ENCODE measurements at places on chromosomes 16 and 17. TPM values are rescaled to one million over a fixed set of nuclear protein-coding genes. Genes with fewer than 3 reads are reported as not detected.

KRT31 gene
- not detected for total RNA-seq

PRDM7 gene
- total RNA-seq, result not detected

GRCh38 chr16:59514651-59515050 lies 780.5 kb upstream of the GOT2 start:
- no peak for DNase-seq

GRCh38 chr16:67544329-67544841 lies 15.8 kb downstream of the RIPOR1 start:
- no peak for DNase-seq

DNA sequence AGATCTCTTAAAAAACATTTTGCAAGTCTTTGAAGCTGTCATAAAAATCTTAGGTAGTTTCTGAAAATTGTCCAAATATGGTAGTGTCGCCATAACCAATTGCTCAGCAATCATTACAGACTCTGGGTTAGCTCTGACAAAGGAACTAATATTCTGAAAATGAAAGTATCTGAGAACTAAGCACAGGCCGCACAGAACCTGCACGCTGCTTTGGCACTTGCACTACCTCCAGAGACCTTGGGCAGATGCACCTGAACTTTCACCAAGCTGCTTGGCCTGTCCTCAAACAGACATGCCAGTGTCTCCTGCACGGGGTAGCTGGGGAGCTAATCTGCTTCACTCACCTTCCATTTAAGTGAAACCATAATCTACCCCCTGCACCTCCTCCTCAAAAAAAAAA lies 317.0 kb downstream of the MAF start:
- no peak for DNase-seq

DNA sequence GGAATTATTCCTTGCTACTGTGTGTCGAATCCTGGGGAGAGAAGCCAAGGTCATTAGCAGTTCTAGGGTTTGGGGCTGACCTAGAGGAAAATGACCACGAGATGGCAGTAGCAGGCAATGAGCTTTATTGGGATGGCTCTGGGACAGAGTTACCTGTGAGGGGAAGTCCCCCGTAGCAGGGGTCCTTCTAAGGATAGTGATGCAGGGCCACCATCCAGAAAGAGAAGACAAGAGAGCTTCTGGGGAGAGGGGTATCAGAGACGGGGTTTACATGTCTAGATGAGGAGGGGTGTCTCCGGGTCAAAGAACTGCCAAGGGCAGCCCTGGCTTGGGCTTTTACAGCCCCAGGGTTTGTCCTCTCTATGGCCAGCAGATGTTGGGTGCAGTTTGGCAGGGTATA lies 6.4 kb upstream of the GGT6 start:
- DNase-seq, result no peak

GRCh38 chr17:16459855-16460550 lies 32.0 kb downstream of the LRRC75A start:
- DNase-seq, result no peak

- no peak for DNase-seq
Measured at GRCh38 chr17:46800573-46800972, 17.9 kb downstream of the WNT3 start.

GRCh38 chr16:1280783-1281182 lies 24.9 kb downstream of the TPSD1 start:
- DNase-seq, result no peak

DNA sequence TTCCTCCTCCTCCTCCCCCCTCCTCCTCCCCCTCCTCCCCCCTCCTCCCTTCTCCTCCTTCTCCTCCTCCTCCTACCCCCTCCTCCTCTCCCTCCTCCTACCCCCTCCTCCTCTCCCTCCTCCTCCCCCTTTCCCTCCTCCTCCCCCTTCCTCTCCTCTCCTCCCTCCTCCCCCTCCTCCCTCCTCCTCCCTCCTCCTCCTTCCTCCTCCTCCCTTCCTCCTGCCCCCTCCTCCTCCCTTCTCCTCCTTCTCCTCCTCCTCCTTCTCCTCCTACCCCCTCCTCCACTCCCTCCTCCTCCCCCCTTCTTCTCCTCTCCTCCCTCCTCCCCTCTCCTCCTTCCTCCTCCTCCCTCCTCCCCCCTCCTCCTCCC lies 6.6 kb upstream of the PDP2 start:
- DNase-seq, result no peak

GNPTG gene
- total RNA-seq, result 25.4 TPM

DNA sequence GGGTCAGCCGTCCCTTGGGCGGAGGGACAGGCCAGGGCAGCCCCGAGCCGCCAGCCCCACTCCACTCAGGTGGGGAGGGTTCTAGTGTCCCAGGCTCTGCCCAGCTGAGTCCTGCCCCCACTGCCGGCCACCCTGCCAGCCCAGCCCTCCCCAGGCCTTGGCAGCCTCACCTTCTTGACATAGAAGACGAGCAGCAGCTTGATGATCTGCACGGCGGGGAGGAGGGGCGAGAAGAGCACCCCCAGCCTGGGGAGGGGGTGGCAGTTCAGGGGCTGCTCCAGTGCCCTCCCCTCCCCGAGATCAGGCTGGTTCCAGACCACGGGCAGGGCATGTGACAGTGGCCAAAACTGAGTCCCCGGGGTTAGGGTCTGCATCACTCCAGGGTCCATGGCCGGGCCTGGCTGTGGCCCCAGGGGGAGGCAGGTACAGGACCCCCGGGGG lies 9.7 kb downstream of the TMC6 start:
- no peak for DNase-seq

DNA sequence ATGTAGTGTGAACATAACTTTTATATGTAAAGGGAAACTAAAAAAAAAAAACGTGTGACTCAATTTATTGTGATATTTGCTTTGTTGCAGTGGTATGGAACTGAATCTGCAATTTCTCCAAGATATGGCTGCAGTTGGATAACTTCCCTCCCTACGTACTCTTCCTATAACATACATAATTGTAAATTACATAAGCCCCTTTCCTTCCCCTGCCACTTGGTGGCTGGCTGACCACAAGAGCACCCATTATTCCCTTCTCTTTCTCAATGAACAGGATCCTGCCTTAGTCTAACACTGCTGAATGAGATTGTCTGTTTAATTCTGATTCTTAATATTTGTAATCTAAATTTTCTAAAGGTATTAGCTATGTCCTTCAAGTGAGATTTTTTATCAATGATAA lies 27.8 kb downstream of the CCL4 start:
- DNase-seq, result no peak

DNA sequence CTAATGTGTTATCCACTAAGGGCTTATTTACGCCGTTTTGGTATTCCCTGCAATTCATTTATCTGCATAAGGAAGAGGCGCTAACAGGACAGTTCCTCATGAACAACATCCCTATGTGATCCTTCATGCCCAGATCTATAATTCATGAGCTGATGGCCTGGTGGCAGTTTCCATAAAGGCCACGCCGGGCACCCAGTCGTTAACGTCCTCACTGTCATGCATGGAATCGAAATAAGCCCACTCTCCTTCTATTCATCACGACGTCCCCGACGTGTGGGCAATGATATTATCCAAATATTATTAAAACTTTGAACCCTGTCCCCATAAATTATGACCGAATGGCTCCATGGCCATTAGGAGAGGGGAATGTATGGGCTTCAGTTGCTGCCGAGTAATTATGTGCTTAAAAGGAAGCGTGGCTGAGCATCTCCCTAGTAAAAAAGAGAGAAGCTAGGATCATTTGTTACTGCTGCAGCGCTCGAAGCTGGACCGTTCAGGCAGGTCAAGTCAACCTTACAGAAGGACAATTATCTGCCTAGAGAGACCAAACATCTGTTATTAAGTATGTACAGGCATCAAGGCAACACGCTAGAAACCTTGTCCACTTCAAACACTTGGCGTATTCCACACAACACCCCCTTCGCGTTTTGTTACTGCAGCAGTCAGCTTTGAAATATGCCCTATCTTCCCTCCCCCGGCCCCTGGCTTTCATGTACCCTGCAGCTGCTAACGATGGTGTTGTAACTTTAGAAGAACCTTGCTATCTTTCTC lies 94.0 kb upstream of the SALL1 start:
- no peak for DNase-seq

ABCA8 gene
- not detected for total RNA-seq

DHRS7C gene
- total RNA-seq, result not detected

NPIPB13 gene
- total RNA-seq, result 23.5 TPM

DNA sequence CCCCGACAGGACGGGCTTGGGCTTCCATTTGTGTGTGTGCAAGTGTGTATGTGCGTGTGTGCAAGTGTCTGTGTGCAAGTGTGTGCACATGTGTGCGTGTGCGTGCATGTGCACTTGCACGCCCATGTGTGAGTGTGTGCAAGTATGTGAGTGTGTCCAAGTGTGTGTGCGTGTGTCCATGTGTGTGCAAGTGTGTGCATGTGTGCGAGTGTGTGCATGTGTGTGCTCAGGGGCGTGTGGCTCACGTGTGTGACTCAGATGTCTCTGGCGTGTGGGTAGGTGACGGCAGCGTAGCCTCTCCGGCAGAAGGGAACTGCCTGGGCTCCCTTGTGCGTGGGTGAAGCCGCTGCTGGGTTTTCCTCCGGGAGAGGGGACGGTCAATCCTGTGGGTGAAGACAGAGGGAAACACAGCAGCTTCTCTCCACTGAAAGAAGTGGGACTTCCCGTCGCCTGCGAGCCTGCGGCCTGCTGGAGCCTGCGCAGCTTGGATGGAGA lies 23.1 kb upstream of the ITGAX start:
- DNase-seq, result no peak

KCNJ12 gene
- total RNA-seq, result not detected

GRCh38 chr16:28297784-28298510 lies 5.6 kb downstream of the SBK1 start:
- no peak for DNase-seq

DNA sequence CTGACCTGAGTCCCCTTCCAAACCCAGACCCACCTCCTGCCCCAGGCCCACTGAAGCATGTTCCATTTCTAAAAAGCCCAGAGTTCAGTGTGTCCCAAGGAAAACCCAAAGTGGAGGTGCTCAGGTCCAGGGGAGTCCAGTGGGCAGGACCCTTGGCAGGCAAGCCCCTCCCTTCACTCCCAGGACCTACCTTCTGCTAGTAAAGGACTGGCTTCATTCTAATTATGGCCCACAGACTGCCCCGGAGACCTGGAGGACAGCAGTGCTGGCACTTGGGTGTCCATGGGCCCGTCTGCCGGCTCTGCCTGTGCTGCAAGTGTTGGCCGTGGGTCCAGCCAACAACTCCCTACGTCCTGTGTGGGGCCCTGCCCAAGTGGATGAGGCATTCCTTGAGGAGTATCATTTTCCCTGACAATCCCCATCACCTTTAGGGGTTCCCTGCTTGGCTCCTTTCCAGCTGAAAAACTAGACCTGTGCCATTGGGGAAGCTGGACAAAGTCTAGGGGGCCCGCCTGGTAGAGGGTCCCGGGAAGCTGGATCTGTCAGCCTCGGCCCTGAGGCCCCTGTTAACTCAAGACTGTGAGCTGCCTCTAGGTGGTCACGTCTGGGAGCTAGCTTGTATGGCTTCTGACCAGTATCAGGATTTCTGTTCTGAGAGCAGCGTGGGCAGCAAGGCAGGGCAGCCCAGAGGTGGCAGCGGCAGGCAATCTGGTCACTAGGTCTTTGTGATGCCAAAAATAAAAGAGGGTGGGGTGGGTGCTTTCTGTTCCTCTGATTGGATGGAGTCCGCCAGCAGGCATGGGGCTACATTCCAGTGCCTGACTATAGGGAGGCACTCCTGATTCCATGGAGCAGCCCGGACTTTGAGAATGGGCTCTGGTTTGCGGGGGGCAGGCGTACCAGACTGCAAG lies 8.2 kb downstream of the CBX2 start:
- DNase-seq, result no peak

DNA sequence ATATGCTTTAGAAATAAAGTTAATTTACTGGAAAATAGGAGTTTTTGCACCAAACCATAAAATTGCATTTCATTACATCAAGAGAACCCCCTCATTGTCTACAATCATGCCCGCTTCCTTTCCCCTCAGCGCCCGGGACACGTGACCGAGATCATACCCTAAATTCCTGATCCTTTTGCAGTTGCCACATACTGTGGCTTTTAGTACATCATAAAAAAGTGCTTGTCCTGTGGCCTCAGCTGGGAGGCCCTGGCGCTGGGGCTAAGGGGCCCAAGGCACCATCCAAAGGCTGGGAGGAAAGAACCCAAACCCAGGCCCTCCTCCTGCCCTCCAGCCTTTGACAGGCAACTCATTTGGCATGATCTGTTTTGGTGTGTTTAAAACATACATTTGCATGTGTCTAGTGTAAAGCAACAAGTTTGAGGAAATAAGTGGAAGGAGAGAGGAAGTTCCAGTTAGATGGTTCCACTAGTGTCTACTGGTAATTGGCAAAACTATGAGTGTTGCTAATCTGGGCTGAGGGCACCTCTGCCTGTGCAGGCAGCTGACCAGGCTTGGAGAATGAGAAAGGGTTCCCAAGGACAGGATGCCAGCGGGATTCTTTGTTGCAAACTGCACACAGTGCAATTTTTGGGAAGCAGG lies 6.0 kb downstream of the CDK5R1 start:
- DNase-seq, result no peak

DNA sequence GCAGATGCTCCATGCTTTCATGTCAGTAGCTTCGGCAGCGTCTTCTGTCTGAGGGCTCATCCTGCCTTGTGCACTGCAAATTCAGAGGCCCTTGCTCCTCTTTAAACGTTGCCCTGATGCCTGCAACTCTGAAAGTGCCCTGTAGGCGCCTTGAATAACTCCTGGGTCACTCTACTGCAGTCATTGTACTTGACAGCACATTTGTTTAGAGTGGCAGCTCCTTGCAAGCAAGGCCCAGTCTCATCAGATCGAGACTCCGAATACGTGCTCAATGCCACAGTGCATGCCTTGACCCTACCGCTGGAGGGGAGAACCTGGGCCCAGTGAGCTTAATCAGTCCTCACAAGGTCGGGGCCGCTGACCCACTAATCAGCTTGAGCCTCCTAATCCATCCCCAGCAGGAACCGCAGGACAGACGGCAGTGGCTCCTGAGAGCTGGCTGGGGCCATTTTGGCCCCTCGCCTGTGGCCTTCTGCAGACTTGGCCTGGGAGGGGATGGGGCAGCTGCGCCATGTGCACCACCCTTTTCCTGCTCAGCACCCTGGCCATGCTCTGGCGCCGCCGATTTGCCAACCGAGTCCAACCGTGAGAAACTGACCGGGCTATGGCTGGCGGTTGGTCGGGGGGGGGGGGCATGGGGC lies at the start of gene PRCD:
Gene PRCD, plus strand, starts transcription at position 414 of the 641 bp plus-strand sequence. Its CDS starts 98 bp downstream, at position 512.
- no peak for DNase-seq

- DNase-seq, result no peak
Measured at GRCh38 chr16:19499006-19499405, 22.9 kb downstream of the GDE1 start.

DNA sequence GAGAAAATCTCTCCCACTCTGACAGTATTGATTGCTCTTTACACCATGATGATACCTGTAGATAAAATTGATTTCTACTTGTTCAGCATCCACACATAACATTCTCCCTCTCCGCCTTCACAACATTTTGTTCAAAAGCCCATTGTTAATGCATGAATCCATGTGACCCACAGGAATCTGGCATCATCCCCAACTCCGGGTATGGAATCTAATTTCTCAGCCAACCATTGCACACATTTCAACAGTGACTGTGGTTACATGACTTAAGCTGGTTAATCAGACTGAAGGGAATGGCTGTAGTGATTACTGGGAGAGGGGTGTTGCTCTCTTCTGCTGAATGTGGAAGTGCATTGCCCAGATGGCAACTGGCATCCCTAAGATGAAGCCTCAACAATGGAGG lies 161.4 kb upstream of the C16orf82 start:
- no peak for DNase-seq

Measured in activated naive CD4-positive, alpha-beta T cell treated with anti-CD3 and anti-CD28 coated beads, Interleukin-2, amount 50 U/mL, for 72 hours (primary cell).